NCI-H524 (cell line): ENCODE measurements at places on chromosomes 16 and 17.

DNA sequence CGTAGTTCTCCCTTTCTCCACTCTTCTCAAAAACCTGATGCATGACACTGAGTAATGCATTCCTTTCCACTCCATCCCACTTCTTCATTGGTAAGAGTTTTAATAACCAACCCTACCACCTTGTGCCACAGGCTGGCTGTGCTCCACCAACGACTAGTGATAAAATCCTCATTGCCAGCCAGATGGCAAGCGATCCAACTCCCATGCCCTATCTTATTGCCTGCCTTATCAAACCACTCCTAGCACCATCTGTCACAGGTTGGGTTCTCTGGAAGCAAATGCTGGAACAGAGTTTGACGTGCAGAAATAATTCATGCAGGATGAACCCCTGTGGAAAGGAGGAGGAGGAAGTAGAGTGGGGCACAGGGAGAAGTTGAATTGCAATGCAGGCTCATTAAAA, 99.5 kb downstream of the CHD9NB start:
- DNase-seq, result peak; percentile 95

GRCh38 chr17:9230346-9230745, 209.0 kb downstream of the NTN1 start:
- no peak for DNase-seq

DNA sequence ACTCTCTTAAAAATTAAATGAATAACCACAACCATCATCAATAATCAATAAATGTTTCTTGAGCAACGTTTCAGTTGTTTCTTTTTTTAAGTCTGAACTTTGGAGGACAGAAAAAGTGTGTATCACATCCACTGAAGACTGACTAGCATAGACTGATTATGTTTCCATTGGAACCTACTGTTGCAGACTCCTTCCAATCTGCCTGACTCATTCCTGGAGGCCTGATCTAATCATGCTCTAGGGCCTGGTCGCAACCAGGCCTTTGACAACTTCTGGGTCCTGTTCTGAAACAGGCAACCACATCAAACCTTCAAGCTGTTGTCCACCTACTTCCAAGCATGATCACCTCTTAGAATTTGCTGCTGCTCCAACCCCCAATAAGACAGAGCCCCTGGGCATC, 109.2 kb upstream of the NUDT7 start:
- DNase-seq, result no peak

GRCh38 chr17:67685351-67685750, 32.4 kb upstream of the NOL11 start:
- DNase-seq, result no peak

DNA sequence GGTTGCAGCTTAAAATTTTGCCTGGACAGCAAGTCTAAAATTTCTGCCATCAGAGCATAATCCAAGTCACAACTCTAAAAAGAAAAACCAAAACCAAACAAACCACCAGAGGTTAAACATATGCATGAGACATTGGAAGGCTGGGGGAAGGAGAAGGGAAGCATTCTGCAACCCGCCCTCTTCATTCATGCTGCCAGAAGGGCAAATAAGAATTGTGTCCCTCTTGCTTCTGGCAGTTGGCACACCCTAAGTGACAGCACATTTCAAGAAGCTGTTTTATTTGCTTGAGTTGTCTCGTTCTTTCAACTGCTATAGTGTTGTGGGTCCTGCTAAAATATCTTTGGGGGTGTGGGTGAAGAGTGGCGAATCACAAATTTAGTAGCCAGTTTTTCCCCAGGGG, 99.6 kb downstream of the SKAP1 start:
- no peak for DNase-seq

- no peak for DNase-seq
Observed at GRCh38 chr17:80257716-80258213, 2.9 kb upstream of the RNF213 start.

DNA sequence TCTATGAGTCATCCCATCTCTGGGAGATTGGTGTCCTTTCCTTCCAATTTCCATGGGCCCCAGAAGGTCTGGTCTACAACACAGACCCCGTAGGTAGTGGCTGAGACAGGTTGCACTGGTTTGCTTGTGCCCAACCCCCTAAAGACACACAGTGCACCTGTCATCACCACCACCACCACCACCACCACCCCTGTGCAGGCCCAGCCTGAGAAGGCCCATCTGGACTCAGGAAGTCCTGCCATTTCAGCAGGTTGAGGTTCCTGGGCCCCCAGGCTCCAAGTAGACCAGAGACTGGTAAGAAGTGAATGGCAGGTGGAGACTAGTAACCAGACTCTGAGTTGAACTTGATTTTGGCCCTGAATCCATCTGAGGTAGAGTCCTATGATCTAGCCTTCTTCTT, 25.9 kb upstream of the PHB1 start:
- no peak for DNase-seq

- no peak for DNase-seq
Observed at GRCh38 chr16:67965668-67966548, 2.5 kb downstream of the SLC12A4 start.

- DNase-seq, result no peak
Observed at GRCh38 chr17:62628831-62629555, 1.5 kb downstream of the MRC2 start.

DNA sequence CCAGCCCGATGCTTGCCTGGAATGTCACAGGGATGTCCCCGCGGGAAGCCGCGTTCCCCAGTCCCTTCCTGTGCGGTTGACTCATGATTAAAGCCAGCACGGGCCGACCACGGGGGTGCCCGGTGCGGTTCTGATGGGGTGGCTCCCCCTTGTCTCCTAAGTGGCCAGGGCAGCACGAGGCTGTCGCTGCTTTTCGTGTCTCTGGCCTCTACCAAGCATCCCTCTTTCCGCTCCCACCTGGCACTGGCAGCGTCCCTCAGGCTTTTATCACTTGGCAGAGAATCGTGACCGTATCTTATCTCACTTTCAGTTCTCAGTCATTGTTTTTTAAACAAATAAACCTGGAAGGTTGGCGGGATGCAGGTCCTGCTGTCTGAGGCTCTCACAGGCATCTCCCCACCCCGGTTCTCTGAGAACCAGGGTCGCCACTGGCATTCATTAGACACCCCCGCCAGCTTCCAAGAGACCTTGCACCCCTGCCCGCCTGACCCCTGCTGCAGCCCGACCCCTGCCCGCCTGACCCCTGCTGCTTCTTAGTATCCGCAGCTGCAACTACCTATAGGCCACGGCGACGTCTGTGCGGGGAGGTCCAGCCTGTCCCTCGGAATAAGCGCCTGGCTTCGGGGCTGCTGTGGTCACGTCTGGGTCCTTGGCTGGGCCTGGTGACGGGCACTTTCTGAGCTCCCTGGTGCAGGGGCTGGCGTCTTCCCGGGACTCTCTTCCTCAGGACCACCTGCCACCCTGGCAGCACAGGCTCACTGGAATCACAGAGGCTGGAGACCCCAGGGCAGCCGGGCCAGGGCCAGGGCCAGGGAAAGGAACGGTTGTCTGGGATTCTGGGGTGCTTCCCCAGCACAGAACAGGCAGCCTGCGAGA, 7.5 kb downstream of the C1QTNF8 start:
- no peak for DNase-seq

- DNase-seq, result no peak
Observed at GRCh38 chr16:5502467-5502869, 404.9 kb upstream of the EEF2KMT start.

DNA sequence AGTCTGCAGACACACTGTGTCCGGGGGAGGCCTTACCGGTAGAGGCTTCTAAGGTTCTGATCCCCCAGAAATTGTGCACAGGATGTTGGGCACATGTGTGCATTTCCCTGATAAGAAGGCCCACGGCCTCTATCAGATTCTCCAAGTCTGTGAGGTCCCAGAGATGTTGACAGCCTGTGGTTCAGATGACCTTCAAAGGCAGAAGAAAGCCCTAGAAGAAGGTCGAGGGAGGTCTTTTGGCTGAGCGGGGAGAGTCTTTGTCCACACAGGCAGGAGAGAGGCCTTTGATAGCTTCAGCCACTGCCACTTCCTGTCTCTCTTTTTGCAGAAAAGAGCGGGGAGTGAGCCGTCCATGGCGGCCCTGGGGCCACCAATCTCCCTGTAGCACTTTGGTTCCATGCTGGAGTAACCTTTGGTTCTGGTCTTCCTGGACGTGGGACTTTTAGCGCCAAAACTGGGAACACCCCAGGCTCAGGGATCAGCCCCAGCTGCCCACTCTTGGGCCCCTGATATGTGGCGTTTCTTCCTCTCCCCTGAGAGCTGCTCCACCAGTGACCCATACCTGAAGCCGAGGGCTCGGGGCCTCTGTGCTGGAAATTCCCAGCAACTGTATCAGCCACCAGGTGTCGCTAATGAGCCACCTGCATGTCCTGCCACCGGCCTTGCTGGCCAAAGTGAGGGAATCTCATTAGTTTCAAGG, 28.1 kb upstream of the LGALS9 start:
- peak; percentile 72 for DNase-seq

- no peak for DNase-seq
Observed at GRCh38 chr16:24036038-24036543, 200.3 kb downstream of the PRKCB start.

DNA sequence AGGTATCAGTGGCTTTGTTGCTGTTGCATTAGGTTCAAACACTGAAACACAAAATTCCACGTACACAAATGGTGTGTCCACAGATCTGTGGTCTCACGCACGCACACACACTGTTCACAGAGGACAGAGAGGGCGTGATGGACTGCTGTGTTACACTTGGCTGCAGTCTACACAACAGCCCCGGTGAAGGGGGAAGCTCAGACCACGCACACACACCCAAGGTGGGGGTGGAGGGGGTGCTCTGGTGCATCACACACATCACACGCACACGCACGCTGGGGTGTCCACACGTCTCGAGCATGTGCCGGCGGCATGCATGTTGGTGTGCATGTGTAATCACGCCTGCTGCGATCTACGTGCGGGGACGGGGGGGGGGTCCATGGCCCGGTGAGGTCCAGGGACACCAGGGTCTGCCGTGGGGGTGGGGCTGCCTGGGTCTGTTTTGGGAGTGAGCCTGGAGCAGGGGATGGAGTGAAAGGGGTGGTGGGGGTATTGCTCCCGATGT, 7.3 kb downstream of the HSD3B7 start:
- no peak for DNase-seq

- no peak for DNase-seq
Observed at GRCh38 chr17:3827124-3827773, 18.8 kb downstream of the NCBP3 start.
